Effector memory CD8-positive, alpha-beta T cell (primary cell): ENCODE measurements at places on chromosomes 2 and 18.

GRCh38 chr18:30859036-30859435 is 183.5 kb downstream of the DSC3 start:
- no peak for DNase-seq
- H3K4me1 ChIP-seq, result no peaks in the 10 kb centered on the region
- no peak overlapping the region for H3K4me3 ChIP-seq
- H3K27ac ChIP-seq, result no peak overlapping the region
- no peaks in the 10 kb centered on the region for H3K27me3 ChIP-seq

- H3K36me3 ChIP-seq, result peaks cover 13% of the 10 kb centered on the region
- no peak overlapping the region for H3K27ac ChIP-seq
- H3K27me3 ChIP-seq, result no peaks in the 10 kb centered on the region
- no peak for DNase-seq
Measured at GRCh38 chr18:9517869-9518268, 42.6 kb downstream of the RALBP1 start.

DNA sequence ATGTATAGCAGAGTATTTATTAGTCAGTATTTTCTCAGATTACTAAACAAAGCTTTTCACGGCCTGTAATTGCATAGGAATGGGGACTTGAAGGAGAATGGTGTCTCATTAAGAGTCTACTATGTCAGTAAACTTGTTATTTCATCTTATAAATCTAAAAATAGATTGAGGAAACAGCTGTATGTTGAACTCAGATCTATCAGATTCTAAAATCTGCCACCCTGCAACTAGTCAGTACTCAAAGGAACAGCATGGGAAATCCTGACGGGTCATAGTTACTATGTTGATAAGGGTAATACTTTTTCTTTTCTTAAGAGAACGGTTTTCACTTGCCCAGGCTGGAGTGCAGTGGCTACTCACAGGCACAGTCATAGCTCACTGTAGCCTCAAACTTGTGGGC is 70.2 kb upstream of the EMILIN2 start:
- DNase-seq, result no peak
- H3K4me3 ChIP-seq, result no peak overlapping the region
- no peaks in the 10 kb centered on the region for H3K27me3 ChIP-seq

DNA sequence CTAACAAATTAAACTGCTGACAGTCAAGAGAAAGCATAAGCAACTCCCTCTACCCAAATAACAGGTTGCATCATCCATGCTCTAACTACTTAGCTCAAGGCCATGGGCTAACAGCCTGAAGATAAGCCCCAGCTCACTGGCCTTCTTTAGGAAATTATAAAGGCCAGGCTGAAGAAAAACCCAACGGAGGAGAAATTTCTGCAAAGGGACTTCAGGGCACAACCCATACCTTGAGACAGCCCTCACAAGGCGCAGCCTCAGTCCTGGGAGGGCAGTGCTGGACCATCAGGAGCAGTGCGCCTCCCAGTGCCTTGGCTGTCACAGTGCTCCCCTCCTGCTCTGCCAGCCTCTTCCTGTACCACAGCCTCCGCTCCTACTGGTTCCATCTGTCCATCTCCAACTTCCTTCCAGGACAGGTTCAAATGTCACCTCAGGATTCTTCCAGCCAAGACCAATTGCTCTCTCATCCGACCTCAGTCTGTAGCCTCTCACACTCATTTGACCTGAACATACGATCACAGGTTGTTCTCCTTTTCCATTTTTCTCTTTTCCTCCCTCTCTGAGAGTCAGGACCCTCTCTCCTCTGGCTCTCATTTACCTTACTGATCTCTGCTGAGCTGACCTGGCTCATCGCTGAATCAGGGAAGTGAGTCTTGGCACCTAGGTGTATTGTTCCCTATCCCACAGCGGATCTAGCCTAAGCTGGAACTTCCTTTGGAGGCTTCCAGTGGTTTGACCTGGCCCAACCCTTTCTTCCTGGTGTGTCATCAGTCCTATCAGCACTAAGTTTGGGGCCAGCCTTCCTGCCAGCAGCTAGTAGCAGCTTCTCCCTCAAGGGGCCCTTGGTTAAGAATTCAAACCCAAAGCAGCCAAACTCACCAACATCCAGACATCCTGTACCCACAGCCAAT is 1.9 kb downstream of the MCFD2 start:
- peaks cover 48% of the 10 kb centered on the region for H3K4me1 ChIP-seq
- H3K4me3 ChIP-seq, result peak overlapping the region; percentile 93
- DNase-seq, result no peak
- no peak overlapping the region for H3K27ac ChIP-seq
- peaks cover 12% of the 10 kb centered on the region for H3K36me3 ChIP-seq
- no peaks in the 10 kb centered on the region for H3K27me3 ChIP-seq

GRCh38 chr18:21210278-21210677 is 31.8 kb upstream of the GREB1L start:
- no peaks in the 10 kb centered on the region for H3K4me1 ChIP-seq
- peaks cover 3% of the 10 kb centered on the region for H3K36me3 ChIP-seq
- no peak for DNase-seq
- no peak overlapping the region for H3K27ac ChIP-seq
- H3K27me3 ChIP-seq, result peaks cover 1% of the 10 kb centered on the region
- H3K4me3 ChIP-seq, result no peak overlapping the region

- no peaks in the 10 kb centered on the region for H3K4me1 ChIP-seq
- H3K4me3 ChIP-seq, result no peak overlapping the region
- no peak for DNase-seq
- no peaks in the 10 kb centered on the region for H3K36me3 ChIP-seq
Measured at GRCh38 chr18:28063271-28063761, 113.6 kb downstream of the CDH2 start.

- no peaks in the 10 kb centered on the region for H3K4me1 ChIP-seq
- DNase-seq, result no peak
- no peak overlapping the region for H3K4me3 ChIP-seq
Measured at GRCh38 chr18:74215863-74216262, 67.5 kb downstream of the TIMM21 start.

DNA sequence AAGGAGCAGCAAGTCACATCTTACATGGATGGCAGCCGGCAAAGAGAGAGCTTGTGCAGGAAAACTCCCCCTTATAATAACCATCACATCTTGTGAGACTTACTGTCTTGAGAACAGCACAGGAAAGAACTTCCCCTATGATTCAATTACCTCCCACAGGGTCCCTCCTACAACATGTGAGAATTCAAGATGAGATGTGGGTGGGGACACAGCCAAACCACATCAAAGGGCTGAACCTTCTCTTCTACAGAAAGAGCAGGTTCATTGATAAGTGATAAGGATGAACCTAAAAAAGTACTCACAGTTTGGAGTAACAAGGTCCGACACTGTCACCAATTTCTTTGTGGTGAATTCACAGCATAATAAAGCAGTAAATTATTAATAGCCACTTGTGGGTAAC is 422.2 kb upstream of the FSIP2 start:
- no peaks in the 10 kb centered on the region for H3K27me3 ChIP-seq
- H3K36me3 ChIP-seq, result no peaks in the 10 kb centered on the region
- no peak overlapping the region for H3K4me3 ChIP-seq
- no peak overlapping the region for H3K27ac ChIP-seq

DNA sequence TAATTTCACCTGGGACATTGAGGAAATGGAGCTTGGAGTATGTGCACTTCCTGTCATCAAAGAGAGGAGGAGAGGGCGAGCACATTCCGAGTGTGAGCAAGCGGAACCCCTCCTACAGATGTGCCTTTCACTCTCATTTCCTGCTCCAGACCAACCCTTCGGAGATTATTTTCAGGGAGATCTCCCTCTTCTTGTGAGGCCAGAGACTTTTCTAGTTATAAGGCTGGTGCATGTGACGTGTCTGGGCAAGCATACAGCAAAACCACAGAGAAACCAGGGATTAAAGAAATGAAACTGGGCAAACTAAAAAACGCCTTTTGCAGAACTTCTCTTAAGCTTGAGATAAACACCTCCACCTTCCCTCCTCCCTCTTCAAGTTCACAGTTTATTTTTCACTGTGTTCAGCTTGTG is 409.2 kb upstream of the TCF4 start:
- DNase-seq, result no peak
- no peaks in the 10 kb centered on the region for H3K27me3 ChIP-seq
- no peaks in the 10 kb centered on the region for H3K4me1 ChIP-seq
- H3K27ac ChIP-seq, result no peak overlapping the region
- H3K4me3 ChIP-seq, result no peak overlapping the region
- H3K36me3 ChIP-seq, result peaks cover 3% of the 10 kb centered on the region

DNA sequence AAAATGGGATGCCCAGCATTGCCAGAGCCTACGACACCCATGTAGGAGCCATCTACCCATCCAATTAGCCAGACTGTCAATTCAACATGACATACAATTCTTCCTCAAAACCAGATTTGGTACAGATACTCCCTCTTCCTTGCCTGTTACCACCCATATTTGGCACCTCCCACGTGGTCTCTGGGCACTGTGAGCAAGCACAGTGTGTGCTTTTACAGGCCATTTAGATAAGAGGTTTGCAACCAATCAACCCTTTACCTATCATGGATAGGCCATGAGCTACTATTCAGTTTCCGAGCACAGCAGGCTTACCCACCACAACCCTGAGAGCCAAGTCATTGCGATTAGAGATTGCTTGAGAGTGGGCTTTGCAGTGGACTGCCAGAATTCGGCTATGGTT is 40.9 kb downstream of the ARID5A start:
- H3K4me1 ChIP-seq, result no peaks in the 10 kb centered on the region
- no peak overlapping the region for H3K27ac ChIP-seq
- no peaks in the 10 kb centered on the region for H3K27me3 ChIP-seq

DNA sequence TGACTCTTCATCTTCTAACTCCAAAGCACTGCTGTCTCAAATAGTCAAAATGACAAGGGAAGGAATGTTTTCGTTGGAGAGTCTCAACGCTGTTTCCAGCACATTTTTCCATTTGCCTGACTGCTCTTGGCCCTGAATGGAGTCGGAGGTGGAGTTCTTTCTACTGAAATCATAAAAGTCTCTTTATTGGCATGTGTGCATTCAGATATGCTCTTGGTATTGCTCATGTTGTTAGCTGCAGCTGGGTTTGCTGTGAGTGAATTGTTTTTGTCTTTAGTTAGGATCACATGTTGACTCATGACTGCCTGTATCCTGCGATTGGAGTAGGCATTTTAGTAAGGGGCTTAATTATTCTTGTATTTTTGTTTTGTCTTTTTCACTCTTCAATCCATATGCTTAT is 16.8 kb downstream of the TMEM17 start:
- peaks cover 3% of the 10 kb centered on the region for H3K36me3 ChIP-seq
- no peak overlapping the region for H3K4me3 ChIP-seq
- H3K27me3 ChIP-seq, result peaks cover 11% of the 10 kb centered on the region

GRCh38 chr2:143830476-143830875 is 689.4 kb downstream of the ZEB2 start:
- H3K4me3 ChIP-seq, result no peak overlapping the region
- no peak for DNase-seq
- H3K4me1 ChIP-seq, result no peaks in the 10 kb centered on the region
- H3K27ac ChIP-seq, result no peak overlapping the region
- H3K36me3 ChIP-seq, result no peaks in the 10 kb centered on the region

DNA sequence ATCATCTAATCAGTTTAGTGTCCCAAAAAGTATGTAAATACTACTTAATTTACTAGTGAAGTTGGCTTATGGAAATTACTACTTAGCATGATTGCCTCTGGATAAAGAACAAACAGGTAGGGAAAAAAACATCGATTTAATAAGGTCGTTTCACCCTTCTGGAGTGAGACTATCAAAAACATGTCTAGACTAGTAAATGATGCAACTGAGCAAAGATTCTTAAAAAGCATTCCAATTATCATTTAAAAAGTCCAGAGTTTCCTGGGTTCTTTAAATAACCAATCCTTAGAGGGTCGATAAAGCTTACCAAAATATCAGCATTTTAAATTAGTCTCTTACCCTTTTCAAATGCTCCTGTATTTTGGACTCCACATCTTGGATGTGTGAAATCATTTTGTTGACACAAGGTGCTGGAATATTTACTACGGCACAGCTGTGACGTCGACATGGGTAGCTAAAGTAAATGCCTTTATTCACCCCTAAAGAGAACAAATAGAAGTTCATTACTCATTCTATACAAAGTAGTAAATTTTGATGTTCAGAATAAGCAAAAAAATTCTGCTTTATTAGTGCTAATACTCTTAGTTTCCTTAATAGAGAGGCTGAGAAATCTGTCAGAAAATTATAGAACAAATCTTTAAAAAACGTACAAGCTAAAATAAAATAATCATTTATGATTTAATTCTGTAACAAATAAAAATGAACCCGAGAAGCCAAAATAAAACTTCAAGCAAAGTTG is 70.6 kb downstream of the CCDC178 start:
- H3K27ac ChIP-seq, result no peak overlapping the region
- H3K36me3 ChIP-seq, result no peaks in the 10 kb centered on the region
- H3K4me3 ChIP-seq, result no peak overlapping the region
- no peaks in the 10 kb centered on the region for H3K4me1 ChIP-seq
